ENCODE measurements at places on chromosomes 6 and 20.

- no peak for DNase-seq
Measured at GRCh38 chr20:52965819-52966218, 6.3 kb upstream of the TSHZ2 start.

GRCh38 chr20:31494131-31494530, 19.0 kb downstream of the REM1 start:
- DNase-seq = no peak

- DNase-seq = no peak
Measured at GRCh38 chr20:20483328-20483727, 115.4 kb downstream of the INSM1 start.

- DNase-seq = no peak
Measured at GRCh38 chr20:53040693-53041589, 68.8 kb downstream of the TSHZ2 start.

- DNase-seq = no peak
Measured at GRCh38 chr20:41141153-41141815, 3.9 kb downstream of the PLCG1 start.

- DNase-seq = no peak
Measured at GRCh38 chr6:91483415-91484105, 896.7 kb upstream of the MAP3K7 start.

- DNase-seq = no peak
Measured at GRCh38 chr20:50567860-50568548, 57.8 kb downstream of the PTPN1 start.

DNA sequence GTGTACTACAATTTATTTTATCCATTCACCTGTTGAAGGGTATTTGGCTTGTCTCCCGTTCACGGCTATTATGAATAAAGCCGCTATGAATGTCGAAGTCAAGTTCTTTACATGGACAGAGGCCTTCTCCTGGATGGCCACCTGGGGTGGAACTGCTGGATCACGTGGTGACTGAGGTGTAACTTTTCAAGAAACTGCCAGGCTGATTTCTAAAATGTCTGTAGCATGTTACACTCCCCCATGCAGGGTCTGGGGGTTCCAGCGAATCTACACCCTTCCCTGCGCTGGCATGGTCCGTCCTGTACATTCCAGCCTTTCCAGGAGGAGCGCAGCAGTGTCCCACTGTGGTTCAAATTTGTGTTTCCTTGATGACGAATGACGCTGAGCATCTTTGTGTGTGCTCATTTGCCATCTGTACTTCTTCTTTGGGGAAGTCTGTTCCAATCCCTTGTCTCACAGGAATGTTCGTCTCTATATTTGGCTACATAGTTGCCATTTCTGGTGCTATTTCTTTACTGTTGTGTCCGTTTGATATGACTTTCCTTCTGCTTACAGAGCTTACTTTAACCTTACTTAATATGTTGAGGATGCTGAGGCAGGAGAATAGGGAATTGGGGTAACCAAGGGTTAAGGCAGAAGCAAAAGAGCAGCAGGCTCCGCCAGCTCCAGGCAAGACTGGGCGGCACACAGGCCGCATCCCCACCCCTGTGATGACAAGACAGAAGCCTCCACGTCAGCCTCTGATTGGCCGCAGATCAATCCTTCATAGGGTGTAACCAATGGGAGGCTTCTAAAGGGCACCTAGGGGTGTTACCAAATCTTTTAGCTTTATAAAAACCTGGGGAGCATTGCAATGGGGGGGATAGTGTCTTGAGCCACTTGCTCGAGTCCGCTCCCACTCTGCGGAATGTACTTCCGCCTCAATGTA, 106.6 kb downstream of the TAF4 start:
- DNase-seq = no peak

DNA sequence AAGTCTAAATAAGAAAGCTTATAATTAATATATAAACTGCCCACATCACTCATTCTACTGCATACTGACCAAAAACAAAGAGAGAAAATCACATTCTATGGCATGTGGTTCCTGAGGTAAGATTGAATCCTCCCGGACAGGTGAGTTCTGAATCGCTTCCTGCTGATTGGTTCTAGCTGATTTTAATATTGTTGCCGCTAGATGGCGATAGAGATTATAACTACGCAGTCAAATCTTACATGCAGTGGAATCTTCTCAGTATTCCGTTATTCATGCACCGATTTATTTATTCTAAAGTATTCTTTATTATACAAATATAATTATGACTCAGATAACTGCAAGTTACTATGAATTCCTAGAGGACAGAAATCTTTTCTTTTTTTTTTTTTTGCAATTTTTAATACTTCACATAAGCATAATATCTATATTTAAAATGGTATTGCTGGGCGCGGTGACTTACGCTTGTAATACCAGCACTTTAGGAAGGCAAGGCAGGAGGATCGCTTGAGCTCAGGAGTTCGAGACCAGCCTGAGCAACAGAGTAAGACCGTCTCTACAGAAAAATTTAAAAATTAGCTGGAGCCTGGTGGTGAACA, 24.2 kb upstream of the TMX4 start:
- DNase-seq = peak; percentile 24

- no peak for DNase-seq
Measured at GRCh38 chr6:160534050-160534696, 129.9 kb downstream of the LPA start.

DNA sequence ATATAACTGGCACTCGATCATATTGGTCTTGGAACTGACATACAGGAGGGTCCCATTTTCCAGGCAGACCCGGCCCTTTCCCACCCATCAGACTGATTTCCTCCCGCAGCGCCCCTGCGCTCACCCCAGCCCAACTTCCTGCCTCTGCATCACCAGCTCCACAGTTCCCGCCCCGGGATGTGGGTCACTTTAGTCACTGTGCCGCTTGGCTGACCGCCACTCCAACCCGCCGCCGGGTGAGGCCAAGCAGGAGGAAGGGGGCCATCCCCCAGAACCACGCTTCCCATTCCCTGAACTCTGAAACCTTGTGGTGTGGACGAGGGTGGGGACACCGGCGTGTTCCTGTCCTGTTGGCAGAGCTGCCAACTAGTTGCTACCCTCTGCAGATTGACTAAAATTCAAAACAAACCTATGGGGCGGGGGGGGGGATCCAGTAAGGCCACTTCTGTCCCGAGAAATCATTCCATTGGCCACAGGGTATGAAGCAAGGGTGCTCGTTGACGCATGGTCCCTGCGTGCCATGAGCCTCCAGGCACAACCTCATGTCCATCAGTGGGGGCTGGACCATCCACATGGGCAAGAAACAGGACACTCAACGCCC, 12.3 kb downstream of the TGM2 start:
- DNase-seq = no peak
